ENCODE measurements at places on chromosomes 2 and 18.

DNA sequence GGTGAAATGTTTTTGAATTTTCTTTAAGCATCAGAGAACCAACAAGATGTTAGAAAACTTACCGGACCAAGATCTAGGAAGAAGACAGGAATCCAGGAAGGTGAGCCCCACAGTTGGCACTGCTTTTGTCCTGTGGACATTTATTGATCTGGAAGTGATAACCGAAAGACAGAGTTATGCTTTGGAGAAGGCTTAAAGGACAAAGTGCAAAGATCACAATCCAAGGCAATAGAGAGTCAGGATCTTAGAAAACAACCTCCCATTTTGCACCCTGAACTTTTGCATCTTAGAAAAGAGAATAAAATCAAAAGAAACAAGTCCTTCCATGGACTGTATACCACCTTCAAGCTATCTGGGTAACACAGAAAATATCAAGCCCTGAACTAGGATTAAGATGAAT is 129.4 kb upstream of the SRD5A2 start:
- DNase-seq: no peak

GRCh38 chr2:182283512-182283911 is 143.3 kb downstream of the PDE1A start:
- peak; percentile 10 for DNase-seq

GRCh38 chr18:41096504-41096903 is 858.5 kb upstream of the PIK3C3 start:
- no peak for DNase-seq

DNA sequence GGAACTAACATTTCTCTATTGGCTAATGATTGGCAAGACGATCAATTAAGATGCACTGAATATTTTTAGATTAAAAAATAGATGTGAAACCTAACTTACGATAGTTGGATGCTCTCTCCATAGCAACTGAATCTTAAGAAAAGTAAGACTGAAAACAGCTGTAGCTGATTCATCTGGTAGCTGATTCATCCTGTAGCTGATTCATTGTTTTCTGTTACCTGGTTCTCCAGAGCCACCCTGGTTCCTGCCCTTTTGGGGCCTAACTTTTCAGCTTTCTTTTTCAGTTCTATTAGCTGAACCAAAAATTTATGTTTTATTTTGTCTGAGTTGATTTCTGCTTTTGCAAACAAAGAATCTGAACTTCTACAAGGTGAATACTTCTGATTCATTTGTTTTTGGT is 22.7 kb upstream of the SPR start:
- peak; percentile 44 for DNase-seq

GRCh38 chr2:49858657-49859056 is 704.3 kb upstream of the FSHR start:
- DNase-seq: no peak

GRCh38 chr2:138182937-138183312 is 218.7 kb downstream of the HNMT start:
- DNase-seq: no peak

- no peak for DNase-seq
These were observed 13.0 kb downstream of the FER1L5 start for GRCh38 chr2:96655526-96655925.

DNA sequence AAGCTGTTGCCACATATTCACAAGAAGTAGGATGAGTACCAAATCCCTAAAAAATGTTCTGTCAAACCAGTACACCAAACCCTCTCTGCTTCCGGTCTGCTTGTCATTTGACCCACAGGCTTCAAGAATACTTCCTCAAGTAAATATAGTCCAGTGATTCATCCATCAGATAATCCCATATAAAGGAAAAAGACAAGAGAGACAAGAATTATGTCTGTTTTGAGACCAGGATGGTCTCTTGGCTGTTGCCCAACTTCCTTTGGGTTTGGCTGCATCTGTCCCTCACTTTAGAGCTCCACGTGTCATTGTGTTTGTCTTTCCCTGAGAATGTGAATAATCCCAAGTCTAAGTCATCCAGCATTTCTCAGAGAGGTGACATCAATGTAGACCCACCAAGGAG is 91.5 kb upstream of the NRP2 start:
- no peak for DNase-seq

DNA sequence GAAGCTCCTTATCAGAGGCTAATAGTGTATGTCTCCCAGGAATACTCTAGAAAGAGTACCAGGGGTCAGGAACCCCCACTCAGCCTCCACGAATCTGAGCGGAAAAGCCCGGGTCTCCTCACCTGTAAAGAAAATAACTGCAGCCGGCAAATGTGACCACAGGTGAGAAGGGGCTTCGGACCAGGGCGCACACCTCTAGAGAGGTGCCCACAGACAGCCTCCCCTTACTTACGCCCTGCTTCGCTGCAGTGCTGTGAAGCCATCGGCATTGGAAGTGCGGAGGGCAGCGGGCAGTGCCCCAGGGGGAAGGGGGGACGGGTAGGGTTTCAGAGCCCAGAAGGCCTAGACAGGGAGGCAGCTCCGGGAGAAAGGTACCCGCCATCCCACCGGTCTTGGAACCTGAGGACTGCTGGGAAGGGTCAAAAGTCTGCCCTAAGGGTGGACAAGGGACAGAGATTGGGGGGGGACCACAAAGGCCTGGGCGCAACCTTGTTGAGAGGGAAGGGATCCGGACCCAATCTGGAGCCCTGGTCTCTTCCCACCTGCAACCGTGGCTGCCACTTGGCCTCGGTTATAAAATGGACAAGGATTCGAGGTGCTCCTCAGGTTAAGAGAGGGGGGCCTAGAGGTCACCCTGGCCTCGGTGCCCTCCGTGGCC is 642 bp upstream of the STEAP3 start:
- no peak for DNase-seq

DNA sequence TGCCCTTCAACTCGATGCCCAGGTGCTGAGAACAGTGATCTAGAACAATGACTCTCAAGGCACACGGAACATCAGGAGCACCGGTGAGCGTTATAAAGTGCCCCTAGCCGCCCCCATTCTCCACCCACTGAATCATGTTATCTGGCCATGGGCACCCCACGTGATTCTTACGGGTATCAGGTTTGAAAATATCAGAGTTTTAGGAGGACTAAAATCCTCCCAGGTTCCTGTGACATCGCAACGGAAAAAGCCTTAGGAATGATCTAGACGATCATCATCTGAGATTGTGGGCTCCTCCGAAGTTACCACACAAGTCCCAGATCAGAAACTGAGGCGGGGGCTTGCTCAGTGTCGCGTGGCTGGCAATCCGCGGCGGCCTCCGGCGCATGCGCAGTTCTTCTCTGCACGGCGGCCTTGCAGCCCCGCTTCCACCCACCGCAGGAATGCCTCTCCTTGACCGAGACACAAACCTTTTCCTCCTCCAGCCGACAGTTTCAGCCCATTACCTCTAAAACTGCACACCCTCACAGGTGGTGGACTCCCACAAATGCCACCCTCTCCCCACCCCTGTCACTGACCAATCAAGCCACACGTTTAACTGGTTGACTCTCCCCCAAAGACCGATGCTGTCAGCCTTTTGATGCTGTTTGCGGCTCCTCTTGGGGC is 5.8 kb upstream of the MRPL33 start:
- DNase-seq: no peak

DNA sequence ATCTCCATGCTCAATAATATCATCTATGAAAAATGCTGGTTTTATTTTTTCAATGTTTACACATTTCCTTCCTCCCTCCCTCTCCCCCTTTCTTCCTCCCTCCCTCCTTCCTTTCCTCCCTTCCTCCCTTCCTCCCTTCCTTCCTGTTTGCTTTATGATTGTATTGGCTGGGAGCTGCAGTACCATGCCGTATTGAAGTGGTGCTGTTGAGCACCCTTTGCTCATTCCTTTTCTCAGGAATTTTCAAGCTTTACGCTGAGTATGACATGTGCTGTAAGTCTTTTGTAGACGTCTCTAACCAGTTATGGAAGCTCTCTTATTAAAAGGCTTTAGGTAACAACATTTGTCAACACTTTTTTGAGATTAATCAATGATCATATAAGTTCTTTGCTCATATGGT is 100.4 kb downstream of the SNTG2 start:
- peak; percentile 47 for DNase-seq

- DNase-seq: no peak
These were observed 27.1 kb upstream of the PTMA start for GRCh38 chr2:231680992-231681852.

DNA sequence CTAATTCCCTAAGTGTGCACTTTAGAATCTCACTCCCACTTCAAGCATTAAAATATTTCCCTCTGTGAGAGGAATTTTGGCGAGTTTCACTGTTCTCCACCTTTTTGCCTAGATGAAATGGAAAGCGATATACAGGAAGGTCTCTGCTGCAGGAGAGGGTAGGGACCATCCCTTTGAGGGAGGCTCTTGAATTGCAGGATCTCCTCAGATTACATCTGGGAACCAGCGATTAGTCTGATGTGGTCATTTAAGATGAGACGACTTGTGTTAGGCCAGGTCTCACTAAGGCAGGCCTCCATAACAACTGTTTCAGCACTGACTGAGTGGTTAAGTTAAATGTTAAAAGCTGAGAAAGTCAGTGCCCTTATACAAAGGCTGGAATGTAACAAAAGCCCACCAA is 74.6 kb downstream of the ARL6IP6 start:
- no peak for DNase-seq

- no peak for DNase-seq
These were observed 100.9 kb downstream of the TSN start for GRCh38 chr2:121856360-121856759.

DNA sequence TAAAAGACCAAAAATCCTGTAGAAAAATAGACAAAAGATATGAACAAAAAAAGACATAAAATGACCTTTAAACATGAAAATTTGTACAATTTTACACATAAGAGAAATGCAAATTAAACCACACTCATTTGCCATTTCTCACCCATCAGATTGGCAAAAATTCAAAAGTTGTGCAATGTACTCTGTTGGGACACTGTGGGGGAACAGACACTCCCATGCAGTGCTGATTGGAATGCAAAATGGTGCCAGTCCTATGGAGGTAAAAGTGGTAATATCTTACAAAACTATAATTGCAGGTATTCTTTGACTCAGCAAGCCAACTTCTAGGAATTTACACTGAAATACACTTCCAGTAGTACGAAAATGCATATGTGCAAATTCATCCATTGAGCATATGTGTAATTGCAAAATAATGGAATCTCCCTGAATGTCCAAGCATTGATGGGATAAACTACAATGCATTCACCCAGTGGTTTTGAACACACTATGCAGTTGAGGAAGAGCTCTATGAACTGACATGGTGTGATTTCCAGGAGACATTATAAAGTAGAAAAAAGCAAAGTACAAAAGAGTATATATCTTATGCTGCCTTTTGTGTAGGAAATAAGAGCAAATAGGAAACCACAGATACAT is 201.8 kb upstream of the ZNF521 start:
- no peak for DNase-seq

- DNase-seq: no peak
These were observed 39.3 kb downstream of the PMAIP1 start for GRCh38 chr18:59939127-59939526.

GRCh38 chr2:99832926-99833325 is 309.5 kb downstream of the AFF3 start:
- no peak for DNase-seq

DNA sequence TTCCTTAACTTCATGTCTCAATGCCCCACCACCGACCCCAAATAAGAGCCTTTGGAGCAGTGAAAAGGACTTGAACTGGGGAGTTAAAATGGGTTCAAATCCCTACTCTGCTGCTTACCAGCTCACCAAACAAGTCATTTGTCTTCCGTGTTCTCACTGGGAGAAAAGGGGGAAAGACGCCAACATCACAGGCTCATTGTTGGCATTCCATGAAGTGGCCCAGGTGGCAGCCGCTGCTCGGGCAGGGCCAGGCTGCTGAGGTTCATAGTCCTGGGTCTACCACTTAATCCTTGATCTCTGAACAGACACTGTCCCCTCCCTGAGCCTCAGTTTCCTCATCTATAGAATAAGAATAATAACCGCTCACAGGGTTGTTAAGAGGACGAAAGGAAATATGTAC is 103.0 kb downstream of the APOB start:
- no peak for DNase-seq

DNA sequence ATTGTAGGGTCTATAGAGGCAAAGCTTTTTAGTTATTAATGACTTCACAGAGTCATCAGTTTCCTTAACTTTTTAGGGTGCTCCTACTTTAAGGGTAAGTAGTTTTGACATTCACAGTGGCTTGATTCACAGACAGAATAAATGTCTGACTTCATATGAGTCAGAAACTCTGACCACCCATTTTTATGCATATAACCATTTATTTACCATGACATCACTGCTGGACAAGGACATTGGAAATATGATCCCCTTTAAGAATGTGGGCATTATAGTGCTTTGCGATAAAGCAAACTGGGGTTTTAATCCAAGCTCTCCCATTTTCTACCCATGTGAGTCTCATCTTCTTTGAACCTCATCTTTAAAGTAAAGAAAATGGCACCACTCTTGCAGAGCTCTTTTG is 162.0 kb upstream of the MC4R start:
- DNase-seq: no peak

DNA sequence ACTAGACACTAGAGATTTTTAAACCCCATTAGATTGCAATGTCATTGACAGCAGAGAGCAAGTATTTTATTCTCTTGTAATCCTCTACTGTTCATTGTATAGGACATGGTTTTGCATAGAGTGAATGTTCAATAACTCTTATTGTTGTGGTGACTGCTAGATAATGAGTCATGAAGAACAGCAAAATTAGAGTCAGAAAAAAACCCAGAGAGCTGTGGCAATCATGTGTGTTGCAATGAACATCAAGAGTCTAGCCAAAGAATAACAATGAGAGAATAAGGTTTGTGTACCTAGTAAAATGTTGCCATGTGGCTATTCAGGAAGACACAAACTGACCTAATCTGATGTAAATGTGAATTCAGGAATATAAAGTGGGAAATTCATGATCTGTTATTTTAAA is 684.0 kb downstream of the DSC3 start:
- no peak for DNase-seq

GRCh38 chr2:212153923-212154322 is 384.7 kb downstream of the ERBB4 start:
- no peak for DNase-seq

- DNase-seq: no peak
These were observed 143.9 kb upstream of the SLC39A10 start for GRCh38 chr2:195513119-195513518.

GRCh38 chr2:231336700-231337099 is 58.8 kb upstream of the B3GNT7 start:
- no peak for DNase-seq

DNA sequence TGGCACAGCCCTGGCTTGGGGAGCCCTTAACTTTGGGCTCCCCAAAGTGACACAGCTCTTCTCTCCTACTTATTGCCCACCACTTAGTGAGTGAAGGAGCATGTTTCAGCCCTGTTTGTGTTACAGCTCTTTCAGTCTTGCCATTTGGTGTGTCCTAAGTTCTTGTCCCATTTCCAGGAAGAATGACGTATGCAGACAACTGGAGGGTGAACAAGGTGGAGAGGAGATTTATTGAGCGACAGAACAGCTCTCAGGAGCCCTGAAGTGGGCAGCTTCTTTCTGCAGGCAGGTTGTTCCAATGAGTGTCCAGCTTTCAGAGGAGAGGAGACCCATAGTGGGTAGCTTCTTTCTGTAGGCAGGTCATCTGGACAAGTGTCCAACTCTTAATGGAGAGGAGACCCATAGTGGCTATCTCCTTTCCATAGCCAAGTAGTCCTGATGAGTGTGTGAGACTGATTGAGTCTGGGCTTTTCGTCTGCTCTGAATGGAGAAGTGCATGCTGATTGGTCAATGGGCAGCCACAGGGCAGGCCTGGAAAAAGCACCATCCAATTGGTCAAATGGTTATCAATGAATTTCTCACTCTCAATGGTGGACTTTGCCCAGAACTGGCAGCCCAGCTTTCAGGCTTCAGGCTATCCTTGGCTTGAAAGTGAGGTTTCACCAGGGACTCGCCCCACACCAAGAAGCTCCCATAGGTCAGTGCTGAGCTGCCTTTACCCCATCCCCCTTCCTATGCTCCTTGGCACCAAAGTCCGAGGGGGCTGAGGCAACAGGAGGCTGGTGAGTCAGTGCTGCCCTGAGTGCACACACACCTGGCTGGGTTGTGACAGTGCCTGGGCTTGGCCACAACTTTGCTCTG is 688.2 kb downstream of the NYAP2 start:
- DNase-seq: no peak

Measured in SW 1271 (cell line).